ENCODE measurements at places on chromosomes 5 and 9.
A peak's percentile ranks its signal among the peaks of the same experiment; 100 is the strongest.

DNA sequence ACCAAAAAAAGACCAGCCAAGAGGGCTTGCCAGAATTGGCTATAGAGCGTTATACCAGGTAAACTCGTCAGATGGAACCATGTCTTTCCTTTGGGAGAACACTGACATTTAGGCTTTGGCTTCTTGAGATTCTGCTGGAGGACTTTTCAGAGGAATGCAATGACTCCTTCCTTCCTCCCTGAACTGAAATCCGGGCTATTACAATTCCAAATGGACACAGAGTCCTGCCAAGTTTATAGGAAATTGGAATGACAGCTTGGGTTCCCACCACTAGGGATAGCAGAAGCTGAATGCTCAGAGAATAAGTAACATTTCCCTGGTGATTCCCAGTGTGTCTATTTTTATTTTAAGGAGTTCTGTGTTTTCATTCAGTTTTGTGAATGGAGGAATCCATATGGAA, 143.0 kb downstream of the FGF1 start:
- DNase-seq: peak; percentile 11

DNA sequence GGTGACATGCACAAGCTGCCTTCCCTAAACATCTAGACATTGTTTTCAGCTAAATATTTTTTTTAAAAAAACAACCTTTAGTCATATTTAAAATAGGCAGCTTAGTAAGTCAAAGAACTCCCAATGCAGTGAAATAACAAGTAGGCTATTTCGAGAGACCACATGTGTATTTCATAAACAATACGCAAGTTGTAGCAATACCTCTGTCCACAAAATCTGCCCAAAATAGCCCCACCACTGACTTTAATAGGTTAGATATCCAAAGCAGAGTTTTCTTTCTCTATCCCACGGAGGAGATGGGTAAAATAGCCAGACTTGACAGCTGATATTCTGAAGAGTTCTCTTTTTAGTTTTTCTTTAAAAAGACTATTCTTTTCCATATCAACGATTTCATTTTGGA, 1.2 kb downstream of the SLC24A2 start:
- no peak for DNase-seq

- peak; percentile 12 for DNase-seq
These were observed 153.9 kb upstream of the MEF2C start for GRCh38 chr5:89036704-89037489.

DNA sequence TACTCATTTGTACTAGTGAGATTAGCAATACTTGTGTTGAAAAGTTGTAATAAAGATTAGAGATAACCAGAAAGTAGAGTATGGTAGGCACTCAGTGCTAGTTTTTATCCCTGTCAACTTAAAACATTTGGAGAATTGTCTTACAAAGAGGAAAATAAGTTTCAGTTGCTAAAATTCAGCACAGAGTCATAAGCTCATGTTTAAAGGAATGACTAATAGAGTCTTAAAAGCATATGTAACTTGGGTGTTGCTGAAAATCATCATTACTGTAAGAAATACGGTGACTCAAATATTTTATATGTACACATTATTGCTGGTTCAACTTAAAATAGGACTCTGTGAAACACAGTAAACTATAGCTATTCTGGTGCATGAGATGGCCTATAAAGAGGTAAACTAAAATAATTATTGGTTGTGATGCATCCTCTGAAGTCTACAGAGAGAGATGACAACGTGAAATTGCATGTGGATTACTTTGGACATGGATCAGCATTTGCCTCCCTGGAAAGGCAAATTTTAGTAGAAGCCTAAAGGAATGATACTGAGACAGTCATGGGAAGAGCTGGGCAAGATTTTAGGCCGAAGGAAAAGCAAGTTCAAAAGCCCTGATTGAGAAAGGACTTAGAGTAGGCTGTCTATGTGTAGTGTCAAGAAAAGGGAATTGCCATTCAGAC, 34.6 kb downstream of the SGCD start:
- DNase-seq: no peak

DNA sequence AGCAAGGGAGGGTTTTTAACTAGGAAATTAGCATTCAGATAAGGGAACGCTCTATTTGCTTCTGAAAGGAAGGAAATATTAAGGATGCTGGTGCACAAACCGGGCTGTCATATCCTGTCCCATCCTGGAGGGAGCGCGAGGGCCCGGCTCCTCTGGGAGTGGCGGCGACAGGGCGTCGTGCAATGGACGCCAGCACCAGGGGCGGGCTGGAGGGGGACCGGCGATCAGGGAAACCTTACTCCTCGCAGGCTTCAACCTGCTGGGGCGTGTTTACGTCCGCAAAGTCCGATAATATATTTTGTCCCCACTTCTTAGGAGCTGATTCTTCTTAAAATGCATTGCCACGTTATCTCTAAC, 197.1 kb upstream of the TBCA start:
- no peak for DNase-seq

DNA sequence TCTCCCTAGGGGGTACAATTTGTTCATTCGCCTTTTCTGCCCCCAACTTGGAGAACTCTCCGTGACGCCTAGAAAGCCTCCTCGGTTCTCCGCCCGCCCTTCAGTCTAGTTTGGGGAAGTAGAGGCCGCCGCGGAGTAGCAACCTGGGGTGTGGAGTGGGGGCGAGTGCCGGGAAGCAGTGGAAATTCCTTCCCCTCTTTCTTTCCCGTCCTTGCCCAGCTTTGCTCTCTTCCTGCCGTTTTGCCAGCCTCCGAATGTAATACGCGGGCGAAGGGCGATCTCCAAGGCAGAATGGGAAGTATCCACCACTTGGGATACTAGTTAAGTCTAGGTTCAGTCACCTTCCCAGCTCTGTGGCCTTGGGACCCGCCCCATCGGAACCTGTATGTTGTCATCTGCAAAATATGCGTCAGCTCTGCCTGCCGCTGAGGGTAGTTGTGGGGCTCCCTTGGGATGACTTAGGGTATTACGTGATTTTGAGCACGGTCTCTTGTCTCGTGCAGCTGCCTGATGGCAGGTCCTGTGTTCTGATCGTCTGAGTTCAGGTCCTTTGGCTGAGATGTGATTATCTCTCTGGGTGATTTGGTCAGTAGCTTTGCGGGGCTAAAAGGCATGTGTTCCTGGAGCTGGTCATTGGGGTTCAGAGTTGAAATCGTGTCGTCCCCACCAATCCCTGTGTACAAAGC, 724 bp downstream of the PAM start:
- DNase-seq: peak; percentile 82

GRCh38 chr5:66273121-66273520, 129.0 kb downstream of the SREK1 start:
- no peak for DNase-seq

DNA sequence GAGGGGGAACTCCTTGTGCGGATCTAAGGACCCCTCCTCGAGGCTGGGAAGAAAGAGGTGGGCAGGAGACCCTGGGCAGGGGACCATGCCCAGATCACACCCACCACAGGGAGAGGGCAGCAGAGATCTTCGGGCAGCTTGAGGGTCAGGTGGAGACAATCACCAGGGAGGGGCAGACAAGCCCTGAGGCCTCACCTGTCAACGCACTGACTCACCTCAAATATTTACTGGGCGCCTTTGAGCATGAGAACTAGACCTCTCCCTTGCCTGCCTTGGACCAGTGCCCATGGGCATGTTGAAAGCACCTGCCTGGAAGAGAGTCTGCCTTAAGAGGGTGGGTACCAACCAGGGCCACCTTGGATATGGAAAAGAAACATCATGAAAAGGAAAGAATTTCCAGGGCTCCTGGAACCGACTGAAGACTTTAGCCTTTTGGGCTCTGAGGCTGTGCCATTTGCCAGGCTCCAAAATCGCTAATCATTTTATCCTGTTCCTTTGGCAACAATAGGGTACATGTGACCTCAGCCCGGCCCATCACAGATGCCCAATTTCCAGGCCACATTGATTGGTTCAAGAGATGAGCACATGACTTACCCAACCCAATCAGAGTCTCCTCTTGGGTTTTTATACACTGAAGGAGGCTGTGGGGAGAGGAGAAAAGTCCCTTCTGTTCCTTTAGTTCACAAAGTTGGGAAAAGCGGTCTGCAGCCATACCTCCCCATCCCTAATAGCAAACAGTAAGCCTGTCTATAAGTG, 10.4 kb upstream of the SPINK4 start:
- no peak for DNase-seq

DNA sequence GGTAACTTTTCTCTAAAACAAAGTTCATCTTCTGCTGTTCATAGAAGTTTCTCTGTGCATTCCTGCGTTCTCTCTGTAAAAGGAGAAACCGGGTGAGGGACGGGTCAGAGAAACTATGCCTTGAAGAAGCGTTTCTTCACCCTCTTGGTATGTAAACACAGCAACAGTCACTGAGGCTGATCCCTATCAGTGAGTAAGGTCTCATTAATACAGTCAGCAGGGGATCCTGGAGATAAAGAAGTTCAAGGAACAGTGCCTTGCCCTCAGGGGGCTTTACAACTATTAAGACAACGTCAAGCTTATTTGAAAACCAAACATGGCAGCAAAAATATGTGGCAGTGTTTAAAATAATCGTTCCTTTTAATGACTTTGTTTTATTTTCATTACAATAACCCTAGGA, 202.9 kb upstream of the IL12B start:
- no peak for DNase-seq

Measured in MG63 (cell line).